CD4-positive, alpha-beta T cell treated with Interleukin-10 for 1 hour (primary cell): ENCODE measurements at places on chromosomes 5 and 9.

GRCh38 chr9:134044944-134045343 is 19.7 kb downstream of the BRD3OS start:
- no peak for DNase-seq

- no peak for DNase-seq
Observed at GRCh38 chr5:179994583-179995323, 76.8 kb downstream of the RNF130 start.

DNA sequence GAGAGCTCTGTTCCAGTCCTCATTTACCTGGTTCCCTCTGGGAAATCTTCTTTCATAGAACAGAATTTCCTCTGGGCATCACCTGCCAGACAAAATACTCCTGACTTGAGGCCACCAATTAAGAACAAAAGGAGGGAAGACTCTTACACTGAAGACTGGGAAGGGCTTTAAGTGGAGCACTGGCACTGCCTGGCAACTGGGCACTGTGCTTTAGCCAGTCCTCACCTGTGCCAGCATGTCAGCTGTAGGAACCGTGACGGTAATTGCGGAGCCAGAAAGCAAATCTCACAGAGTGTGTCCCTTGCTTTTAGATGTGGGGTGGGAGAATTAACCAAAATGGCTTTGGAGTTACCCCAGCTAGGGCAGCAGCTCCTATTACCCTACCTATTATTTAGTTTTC is 40.6 kb downstream of the FAM219A start:
- no peak for DNase-seq

GRCh38 chr5:123754908-123755307 is 242.9 kb downstream of the CSNK1G3 start:
- DNase-seq, result no peak

- no peak for DNase-seq
Observed at GRCh38 chr9:111812337-111812736, 17.6 kb upstream of the SHOC1 start.

- no peak for DNase-seq
Observed at GRCh38 chr5:73496984-73497457, 1.2 kb upstream of the BTF3 start.

DNA sequence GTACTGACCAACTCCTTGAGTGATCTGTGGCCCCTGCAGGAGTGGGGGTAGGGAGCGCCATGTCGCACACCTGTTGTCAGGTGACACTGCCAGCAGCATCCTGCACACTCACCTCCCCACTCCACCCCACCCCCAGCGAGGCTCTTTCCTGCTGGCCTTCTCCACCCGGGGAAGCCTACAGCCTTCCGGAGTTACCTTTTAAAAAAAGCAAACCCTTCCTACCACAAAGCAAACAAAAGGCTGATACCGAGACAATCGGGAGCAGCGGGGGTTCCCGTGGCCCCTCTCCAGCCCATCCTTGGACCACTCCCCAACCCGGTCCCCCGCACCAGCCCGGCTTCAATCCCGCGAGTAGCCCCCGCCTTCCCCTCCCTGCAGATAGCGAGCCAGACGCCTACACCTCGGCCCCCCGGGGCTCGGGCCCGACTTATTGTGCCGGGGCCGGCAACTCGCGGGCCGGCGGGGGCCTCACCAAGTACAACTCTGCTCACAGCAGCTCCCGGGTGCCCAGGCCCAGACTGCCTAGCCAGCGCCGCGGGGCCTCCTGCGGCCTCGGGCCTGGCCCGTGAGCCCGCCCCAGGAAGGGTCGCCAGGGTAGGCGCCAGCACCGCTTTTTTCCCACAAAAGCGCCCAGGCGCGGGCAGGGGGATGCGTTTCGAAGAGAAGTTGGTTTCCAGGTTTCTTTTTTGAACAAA is 724 bp downstream of the MACROH2A1 start:
- peak; percentile 51 for DNase-seq
